Mucosa of gallbladder (tissue), 1 donor: ENCODE measurements at places on chromosomes 12 and 14.
A peak's percentile ranks its signal among the peaks of the same experiment; 100 is the strongest.

- no peak for DNase-seq
Observed at GRCh38 chr14:82046512-82047226, 513.0 kb upstream of the SEL1L start.

DNA sequence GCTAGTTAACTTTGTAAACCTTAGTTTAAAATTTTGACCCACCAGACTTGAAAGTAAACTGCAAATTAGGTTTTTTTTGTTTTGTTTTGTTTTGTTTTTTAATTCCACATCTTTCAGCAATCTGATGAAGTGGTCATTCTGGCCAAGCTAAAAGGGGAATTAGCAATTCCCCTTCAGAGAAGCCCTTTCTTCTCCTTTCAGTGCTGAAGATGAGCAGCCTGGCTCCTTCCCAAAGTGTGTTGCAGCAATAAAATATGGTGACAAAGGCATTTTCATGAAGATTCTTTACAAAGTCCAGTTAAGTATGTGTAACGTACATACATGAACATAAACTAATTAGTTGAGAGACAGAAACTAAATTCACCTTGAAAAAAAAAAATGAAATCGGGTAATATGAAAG is 380.1 kb downstream of the NOVA1 start:
- DNase-seq, result no peak

DNA sequence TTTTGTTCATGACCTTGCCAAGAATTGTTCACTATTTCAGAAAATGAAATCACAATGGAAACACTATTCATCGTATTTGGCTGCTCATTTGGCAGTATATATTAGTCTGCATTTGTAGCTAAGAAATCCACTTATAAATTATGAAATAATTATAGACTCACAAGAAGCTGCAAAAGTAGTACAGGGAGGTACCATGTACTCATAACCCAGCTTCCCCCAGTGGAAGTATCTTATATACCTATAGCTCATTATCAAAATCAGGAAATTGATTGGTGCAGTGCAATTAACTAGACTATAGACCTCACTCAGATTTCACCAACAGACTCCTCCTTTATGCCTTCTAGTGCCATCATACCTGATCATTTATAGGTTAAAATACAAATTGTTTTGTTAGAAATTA is 178.8 kb upstream of the VASH1 start:
- no peak for DNase-seq

GRCh38 chr12:126389220-126389841 is 1324.1 kb downstream of the AACS start:
- peak; percentile 17 for DNase-seq

- no peak for DNase-seq
Observed at GRCh38 chr12:93818488-93819049, 141.4 kb downstream of the CRADD start.

- no peak for DNase-seq
Observed at GRCh38 chr12:74732826-74733225, 195.2 kb downstream of the ATXN7L3B start.

DNA sequence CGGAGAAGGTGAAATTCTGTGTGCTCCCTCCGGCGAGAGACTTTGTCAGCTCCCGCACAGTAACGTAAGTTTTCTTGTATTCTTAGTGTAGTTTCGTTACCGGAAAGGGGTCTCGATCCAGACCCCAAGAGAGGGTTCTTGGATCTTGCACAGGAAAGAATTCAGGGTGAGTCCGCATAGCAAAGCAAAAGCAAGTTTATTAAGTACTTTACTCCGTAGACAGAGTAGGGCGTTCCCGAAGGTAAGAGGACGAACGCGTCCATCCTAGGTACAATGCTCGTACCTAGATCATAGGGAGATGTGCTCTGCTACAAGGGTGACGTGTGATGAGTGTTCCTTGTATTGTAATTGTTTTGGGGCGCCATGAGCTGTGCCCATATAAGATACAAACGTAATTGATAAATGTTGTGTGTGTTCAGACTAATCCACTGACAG is 293 bp downstream of the IFI27L1 start:
- DNase-seq, result no peak

- DNase-seq, result no peak
Observed at GRCh38 chr12:85834378-85834777, 1.8 kb downstream of the RASSF9 start.

- no peak for DNase-seq
Observed at GRCh38 chr12:29782285-29782870, 1.4 kb downstream of the TMTC1 start.

- DNase-seq, result peak; percentile 64
Observed at GRCh38 chr14:65412856-65413738, 567 bp downstream of the FUT8 start.

DNA sequence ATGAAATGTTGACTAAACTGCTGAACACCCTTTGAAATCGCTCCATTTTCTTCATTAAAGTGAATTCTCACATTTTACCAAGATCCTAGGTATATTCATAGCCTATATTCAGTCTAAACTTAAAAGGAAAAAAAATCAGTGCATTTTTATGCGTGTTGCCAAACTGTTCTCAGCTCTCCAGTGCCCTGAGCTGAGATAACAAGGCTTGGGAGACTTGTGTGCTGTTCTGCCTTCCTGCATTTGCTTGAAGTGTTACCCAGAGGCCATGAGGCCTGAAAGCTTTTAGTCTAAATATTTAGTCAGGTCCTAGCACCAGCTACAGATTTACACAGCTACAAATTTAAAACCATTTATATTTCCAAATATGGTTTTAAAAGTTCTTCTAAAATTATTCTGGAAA is 8.6 kb upstream of the PALS1 start:
- no peak for DNase-seq

GRCh38 chr14:69850086-69850735 is 29.0 kb upstream of the SMOC1 start:
- DNase-seq, result no peak

DNA sequence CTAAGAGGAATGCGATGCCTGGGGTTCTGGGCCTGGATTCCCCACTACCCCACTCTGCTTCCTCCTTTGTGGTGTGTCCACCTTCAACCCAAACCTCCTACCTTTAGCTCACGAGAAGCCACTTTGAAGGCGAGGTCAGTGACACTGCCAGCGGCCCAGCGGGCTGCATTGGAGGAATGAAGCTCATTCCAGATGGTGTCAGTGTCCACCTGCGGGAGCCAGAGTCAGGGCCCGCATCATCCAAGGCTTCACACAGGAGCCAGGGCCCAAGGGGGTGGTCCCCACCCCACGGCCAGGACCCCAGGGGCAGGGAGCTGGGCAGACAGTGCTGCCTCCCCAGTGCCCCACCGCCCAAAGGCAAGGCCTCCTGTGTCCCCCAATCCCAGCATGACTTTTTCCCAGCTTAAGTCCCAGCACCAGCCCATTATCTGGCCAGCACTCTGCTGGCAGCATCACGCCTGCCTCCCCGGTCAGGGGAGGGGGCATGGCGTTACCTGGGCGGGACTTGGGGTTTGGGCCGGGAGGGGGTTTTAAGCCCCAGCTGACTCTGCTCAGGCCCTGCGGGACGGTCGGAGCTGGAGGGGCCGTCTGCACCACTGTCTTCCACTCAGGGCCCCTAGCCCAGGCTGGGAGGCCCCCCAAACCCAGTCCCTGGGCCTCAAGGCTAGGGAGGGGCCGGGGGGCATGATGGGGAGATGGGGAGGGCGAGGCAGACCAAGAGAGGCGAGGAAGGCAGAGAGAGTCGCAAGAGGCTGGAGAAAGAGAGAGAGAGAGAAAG is 16.9 kb downstream of the SLC48A1 start:
- no peak for DNase-seq

- DNase-seq, result peak; percentile 33
Observed at GRCh38 chr12:93502802-93503623, 35.7 kb downstream of the MRPL42 start.

GRCh38 chr12:57069523-57069922 is 9.1 kb downstream of the NEMP1 start:
- peak; percentile 77 for DNase-seq

- no peak for DNase-seq
Observed at GRCh38 chr12:67522222-67522621, 126.3 kb upstream of the DYRK2 start.
